ENCODE measurements at places on chromosomes 16 and 17.

DNA sequence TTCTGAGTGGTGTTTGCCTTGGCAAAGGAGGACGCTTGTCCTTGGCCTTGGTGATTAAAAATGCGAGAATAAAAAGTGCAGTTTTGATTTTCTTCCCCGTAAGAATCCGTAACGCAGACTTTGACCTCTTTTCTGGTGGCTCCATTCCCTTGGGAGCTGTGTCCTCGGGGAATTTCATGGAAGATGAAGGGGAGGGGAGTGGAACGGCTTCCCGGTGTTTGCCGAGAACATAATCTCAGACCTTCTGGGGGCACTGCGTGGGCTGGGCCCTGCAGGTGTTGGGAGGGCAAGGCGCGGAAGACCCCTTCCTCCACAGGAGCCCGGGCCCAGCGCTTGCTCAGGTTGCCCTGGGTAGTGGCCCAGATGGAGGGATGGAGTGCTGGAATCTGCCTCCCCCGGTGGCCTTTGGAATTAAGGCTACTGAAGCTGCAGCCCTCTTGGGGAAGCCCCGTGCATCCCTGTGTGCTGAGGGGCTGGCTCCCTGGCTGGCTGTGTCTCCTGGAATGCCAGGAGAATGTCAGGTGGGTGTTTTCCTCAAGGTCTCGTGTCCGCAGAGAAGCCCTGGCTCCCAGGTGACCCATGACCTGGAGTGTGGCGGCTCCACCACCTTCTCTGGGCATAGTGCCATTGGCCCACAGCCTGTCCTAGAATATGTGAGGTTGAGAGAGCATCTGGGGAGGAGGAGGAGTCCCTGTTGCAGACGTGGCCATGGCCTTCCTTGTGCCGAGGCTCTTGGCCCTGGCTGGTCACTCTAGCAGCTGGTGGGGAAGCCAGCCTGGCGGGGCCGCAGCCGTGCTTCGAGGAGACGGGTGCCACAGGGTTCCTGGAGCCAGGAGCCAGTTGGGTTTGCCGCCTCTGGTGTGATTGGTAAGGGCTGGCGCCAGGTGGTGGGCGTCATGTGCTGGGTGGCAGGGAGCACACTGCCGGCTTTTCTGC is 3.1 kb downstream of the BAIAP2 start:
- no peak for DNase-seq

DNA sequence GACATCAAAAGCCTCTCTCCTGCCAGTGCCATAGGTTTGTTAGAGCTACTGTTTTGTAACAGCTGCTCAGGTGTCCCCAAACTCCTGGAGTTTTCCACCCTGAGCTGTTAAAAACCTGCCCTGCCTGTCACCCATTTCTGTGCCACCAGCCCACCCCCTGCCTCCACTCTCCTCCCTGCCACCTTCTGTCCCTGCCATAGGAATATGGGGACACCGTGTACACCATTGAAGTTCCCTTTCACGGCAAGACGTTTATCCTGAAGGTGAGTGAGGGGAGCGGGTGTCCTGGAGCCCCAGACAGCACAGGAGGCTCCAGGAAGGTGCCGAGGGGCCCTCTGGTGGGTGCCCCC is 5.2 kb upstream of the TCAP start:
- DNase-seq, result no peak

GRCh38 chr16:64148356-64148755 is 973.5 kb downstream of the CDH11 start:
- DNase-seq, result no peak

DNA sequence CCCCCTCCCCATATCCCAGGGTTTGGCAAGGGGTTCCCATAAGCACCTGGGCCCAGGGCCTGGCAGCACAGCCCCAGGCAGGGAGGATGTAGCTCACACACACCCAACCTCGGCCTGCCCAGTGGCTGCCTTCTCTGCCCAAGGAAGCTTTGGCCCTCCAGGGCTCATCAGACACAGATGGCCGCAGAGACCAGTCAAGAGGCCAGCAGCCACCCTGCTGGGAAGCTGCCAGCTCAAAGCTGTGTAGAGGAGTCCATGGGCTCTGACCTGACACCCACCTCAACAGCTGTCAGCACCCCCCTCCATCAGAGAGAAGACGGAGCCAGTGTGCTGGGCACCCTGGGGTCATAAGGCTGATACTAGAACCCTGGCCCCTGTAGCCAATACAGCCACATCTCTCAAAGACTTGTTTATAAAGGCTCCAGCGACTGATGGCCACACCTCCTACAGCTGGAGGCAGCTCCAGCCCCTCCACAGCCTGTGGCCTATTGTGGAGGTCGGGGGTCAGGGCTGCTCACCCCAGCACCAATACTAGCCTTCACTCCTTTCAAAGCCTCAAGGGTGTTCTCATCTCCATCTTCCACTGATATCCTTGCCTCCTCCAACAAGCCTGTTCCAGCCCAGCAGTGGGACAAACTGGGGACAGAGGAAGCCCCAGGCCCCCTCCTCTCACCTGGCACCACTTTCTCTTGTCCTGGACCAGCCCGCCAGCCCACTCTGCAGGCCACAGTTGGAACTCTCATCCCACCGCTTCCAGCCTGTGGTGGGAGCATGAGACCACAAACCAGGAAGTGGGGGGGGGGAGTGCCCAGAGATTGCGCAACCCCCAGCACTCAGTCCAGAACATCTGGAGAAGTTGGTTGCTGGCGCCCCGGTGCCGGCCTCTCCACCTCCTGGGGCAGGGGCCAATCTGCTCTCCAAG is 2.2 kb upstream of the MPG start:
- no peak for DNase-seq

GRCh38 chr17:81189670-81190530 is 23.9 kb upstream of the AATK start:
- no peak for DNase-seq

DNA sequence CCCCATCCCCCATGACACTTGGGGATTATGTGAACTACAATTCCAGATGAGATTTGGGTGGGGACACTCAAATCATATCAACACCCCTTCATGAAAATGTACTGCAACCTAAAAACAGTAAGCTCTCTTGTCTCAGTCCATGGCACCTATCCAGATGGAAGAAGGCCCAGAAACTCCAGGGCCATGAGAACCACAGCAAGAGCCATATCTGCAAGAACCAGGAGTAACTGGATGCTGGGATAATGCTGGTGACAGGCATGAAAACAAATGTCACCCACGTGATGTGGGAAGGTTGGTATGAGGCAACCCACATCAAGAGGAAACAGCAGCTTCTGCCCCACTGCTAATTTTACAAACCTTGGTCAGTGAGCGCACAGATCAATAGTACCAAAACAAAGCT is 400.1 kb upstream of the ERCC4 start:
- DNase-seq, result no peak

DNA sequence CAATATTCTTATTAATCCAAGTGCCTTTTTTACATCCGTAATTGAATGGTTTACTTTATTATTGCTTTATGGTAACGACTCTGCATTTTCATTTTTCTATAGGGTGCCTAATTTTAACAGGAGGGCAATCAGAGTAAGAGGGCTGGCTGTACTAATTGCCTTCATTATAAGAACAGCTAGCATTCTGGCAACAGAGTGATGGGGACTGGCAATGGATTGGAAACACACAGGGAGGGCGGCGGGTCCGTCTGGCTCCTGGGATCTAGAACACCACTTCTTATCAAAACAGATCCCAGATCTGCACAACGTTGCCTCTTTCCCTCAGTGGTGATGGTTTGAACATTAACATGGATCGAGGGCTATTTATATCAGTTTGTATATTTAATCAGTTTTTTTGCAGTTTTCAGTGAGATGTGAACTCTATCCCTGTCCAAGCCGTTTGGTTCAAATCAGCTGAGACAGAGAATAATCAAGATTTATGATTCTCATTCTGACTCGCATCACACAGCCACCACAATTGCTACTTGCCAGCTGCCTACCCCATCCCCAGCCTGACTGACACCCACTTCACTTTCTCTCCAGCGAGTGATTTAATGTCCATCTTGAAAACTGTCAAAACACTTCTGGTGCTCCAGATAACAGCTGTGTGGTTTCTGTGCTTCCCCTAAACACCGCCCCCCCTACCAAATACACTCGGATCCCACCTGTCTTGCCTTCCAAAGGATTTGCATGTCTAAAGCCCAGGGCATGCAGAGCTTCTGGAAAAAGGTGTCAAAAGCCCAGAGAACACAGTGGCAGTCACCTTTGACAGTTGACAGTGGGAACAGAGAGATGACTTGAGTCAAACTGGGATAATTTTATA is 327.9 kb downstream of the HS3ST4 start:
- no peak for DNase-seq

DNA sequence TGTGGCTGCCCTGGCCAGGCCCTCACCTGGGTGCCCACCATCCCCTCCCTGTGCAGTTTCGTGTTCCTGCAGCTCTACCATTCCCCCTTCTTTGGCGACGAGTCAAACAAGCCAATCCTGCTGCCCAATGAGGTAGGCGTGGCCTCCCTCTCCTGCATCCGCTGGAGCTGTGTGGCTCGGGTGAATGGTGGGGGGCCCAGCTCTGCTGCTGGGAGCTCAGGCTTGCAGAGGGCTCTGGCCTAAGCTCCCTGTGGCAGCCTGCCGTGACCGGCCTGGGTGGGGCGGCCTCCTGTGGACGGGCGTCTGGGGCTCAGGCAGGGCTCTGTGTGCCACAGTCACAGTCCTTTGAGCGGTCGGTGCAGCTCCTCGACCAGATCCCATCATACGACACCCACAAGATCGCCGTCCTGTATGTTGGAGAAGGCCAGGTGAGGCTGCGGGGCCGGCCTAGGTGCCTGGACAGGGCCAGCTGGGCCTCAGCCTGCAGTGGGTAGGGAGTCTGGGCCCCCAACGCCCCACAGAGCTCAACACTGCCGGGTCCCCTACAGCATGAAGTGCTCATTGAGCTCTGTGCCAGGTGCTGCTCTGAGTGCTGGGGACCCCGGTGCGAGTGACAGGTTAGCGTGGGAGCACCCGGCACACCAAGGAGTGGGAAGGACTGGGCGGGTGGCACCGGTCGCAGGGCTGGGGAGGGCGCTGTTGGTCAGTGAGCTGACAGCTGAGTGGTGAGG is 37.3 kb downstream of the TSC2 start:
- DNase-seq, result no peak

- DNase-seq, result no peak
These were observed 1128.6 kb downstream of the CDH8 start for GRCh38 chr16:60907645-60908044.

DNA sequence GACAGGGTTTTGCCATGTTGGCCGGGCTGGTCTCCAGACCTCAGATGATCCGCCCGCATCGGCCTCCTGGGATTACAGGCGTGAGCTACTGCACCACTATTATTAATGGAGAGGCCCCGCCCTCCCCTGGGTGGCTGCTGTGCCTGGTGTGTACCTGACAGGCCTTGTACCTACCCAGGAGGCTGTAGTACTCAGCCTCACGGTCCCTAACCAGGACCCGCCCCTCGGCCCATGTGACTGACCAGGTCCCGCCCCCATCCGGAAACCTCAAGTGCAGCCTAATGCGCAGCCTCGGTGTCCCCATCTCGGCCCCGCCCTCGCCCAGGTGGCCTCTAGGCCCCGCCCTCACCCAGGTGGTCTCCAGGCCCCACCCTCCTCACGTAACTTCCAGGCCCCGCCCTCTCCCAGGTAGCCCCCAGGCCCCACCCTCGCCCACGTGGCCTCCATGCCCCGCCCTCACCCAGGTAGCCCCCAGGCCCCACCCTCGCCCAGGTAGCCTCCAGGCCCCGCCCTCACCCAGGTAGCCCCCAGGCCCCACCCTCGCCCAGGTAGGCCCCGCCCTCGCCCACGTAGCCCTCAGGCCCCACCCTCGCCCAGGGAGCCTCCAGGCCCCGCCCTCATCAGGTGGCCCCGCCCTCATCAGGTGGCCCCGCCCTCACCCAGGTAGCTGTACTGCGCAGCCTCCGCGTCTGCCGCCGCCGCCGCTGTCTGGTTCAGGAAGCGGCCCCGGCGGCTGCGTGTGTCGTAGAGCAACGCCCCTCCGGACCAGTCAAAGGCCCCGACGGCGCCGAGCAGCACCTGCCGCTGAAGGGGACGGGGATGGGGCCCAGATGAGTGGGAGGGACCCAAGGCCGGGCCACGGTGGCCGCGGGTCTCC is 31.0 kb downstream of the HASPIN start:
- DNase-seq, result no peak

GRCh38 chr16:11321662-11322061 is 23.6 kb upstream of the RMI2 start:
- DNase-seq, result no peak

DNA sequence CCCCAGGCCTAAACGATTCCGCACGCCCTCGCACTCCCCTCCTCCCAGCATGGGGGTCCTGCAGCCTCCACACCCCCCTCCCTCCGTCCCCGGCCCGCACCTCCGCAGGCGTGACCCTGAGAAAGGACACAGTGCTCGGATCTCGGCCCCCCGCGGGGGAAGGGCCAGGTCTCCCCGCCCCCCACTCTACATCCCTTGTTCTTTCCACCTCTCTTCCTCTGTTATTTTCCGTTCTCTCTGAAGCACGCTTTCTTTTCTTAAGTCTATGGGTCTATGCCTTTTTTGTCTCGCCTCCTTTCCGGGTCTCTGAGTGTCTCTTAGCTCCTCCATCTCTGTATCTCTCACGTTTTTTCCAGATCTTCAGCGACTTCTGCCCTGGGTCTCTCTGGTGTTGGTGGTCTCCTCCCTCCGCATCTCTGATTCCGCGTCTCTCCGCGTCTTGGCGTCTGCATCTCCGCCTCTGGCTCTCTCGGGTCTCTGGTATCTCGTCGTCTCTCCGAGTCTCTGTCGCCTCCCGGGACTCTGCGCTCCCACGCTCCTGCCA is 2.1 kb upstream of the HES7 start:
- DNase-seq, result peak; percentile 32

DNA sequence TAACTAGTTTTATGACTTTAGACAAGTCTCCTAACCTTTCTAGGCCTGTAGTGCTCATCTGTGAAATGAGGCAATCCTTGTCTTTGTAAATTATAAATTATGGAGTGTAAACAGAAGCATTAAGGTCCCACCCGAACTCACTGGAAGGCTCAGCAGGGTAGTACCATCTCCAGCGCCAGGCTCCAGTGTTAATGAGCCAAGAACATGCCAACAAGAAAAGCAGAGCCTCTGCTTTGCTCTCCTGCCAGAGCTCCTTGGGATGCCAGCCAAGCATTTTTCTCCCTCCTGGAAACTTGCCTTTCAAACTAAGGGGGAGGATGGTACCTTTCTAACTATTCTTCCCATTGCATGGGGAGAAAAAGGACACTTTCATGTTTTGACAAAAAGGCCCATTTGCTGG is 14.9 kb downstream of the LIMD2 start:
- no peak for DNase-seq

DNA sequence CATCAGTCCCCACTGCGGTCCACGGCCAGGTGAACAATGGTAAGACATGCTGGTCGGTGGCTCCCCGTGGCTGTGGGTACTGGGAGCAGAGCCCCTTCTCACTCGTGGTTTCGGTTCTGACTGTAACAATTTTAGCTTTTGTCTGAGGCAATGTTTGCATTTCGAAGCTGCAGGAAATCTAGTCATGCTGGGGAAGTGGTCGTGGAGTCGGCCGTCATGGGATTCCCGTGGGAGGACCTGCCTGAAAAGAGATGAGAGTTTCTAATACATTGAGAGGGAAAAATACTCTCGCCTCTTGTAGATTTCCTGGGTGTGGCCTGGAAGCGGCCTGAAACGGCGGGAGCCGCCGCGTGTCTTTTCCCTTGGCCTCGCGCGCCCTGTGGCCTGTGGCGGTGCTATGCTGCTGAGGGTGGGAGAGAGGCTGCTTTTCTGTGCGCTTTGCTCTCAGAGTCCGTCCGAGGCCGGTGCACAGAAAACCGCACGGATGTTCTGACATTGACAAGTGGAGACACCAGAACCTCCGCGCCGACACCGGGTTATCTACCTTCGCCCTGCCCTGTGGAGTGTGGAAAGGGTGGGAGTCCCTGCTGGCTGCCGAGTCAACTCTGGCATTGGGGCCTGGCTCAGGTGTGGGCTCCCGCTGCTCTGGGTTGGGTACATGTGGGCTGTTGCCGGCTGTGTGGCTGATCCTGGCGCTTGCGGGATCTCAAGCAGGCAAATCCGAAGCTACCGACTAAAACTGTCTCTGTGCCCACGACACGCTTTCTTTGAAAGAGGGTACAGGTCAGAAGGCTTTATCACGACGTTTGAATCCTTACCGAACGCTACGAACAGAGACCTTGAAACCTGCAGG is 60.8 kb downstream of the WDR45B start:
- no peak for DNase-seq

Data from BE2C (cell line).